Right renal cortex interstitium (tissue), 3 donors: ENCODE measurements at places on chromosomes 16 and 17. TPM values are rescaled to one million over a fixed set of nuclear protein-coding genes. Genes with fewer than 3 reads are reported as not detected.
A peak's percentile ranks its signal among the peaks of the same experiment; 100 is the strongest.

GRCh38 chr16:55521792-55522191 lies 12.9 kb downstream of the LPCAT2 start:
- no peak for DNase-seq

CD79B gene
- 3.5 TPM for polyA plus RNA-seq

DNA sequence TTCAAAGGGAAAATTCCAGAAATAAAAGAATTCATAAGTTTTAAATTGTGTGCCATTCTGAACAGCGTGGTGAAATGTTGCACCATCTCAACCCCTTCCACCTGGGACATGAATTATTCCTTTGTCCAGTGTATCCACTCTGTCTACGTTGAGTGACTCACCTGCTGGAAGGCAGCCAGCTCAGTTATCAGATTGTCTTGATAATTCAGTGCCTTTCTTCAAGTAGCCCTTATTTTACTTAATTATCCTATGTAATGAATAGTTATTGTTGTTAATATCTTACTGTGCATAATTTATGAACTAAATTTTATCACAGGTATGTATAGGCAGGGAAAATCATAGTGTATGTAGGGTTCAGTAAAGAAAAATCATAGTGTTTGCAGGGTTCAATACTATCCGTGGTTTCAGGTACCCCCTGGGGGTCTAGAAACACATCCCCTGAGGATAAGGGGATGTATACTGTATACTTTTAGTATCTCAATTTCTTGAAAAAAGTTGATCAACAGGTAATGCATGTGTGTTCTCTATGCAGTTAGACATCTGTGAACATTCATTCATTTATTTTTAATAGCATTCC lies 7.7 kb upstream of the PCTP start:
- DNase-seq = no peak

ACSM2A gene
- polyA plus RNA-seq = 73.7 TPM

PHOSPHO1 gene
- 1.5 TPM for polyA plus RNA-seq

GRCh38 chr17:75830164-75831031 lies 13.8 kb downstream of the UNC13D start:
- DNase-seq = no peak

DNA sequence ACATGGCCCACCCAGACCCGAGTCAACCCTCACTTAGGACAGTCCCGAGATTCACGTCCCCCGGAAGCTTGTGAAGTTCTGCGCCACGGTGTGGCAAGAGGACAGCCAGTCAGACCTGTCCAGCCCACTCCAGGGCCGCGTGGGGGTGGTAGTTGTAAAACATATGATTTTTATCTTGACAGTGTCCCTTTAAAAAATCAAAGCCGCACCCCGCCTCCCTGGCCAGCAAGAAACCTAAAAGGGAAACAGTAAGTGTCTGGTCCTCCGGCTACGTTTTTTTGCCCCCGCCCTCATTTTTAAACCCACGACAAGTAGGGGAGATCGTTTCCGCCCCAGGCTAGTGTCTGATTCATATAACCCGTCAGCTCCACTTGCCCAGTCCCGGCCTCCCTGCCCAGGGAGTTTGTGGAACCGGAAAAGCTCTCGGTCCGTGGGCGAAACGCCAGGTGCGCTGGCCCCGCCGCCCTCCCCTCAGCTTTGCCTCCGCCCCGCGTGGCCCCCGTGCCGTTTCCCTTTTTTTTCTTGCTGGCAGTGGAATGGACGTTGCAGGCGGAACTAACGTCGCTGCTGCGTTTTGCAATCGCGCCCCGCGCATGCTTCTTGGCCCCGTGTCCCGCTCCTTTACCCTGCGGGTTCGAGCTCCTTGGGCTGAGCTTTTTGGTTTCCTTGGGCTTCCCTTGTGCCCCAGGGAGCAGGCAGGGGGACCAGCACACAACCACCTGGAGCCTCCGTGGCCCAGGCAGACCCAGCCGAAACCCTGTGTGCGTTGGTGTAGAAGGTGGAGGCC lies 13.3 kb upstream of the NUDT16L1 start:
- DNase-seq = no peak

ARL2BP gene
- 76.7 TPM for polyA plus RNA-seq

DNA sequence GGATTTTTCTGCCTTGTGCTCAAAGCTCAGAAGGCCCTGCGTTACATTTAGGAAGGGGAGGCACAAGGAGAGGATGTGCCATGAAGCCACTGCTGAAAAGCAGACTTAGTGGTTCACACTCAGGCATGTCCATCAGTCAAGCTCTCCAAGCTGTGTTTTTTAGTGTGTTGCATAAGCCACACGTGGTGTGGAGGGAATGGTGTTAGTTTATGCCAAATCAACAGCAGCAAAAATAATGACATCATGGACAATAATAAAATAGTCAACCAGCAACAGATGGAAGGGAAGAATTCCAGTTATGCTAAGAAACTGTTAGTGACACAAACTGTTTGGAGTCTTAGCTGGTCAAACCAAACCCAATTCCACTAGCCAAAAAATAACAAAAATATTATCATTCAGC lies 438.3 kb downstream of the NPIPA7 start:
- DNase-seq = no peak

DNA sequence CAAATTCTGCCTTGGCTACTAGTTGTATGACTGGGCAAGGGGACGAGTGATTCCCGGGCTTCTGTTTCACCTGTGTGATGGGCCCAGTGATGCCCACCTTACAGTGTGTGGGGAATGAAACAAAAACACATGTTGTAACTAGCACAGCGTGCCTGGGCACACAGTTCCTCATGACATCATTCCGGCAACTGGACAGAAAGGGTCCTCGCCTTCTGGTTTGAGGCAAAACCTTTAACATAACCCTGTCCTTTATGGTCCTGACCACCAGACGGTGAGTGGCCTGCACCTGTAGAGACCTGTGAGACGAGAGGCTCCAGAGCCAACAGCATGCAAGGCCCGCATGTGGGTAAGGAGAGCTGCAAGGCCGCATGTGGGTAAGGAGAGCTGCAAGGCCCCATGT lies 7.7 kb upstream of the SLC38A8 start:
- DNase-seq = no peak

DNA sequence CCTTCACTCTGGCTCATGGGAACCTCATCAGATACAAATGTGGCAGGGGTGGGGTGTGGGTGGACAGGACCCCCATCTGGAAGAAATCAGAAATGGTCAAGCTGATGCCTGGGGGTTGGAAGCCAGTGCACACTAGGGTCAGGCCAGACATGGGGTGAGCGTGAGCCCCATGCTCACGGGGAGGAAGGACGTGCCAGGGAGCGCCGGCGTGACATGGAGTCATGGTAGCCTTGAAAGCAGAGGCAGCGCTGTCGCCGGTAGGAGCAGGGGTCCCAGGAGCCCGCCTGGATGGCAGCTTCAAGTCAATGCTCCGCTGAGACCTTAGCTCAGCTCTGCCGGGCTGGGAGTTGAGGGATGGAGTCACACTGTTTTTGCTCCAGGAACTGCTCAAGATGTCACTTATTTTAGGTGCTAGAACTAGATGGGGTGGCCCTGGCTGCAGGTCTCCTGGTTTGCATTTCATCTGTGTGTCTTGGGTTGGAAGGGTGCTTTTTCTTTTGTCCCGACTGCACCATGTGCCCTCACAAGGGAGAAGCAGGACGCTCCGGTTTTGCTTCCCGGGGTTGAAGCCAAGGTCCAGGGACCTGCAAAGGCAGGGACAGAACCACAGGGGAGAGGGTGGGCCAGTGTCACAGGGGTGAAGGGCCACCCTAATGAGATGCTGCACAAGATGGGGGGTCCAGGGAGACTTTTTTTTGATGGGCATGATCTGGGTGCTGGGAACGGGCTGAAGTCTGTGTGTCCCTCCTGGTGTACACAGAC lies 51.4 kb downstream of the USP22 start:
- DNase-seq = no peak

GRCh38 chr17:44546671-44547606 lies 10.3 kb upstream of the FZD2 start:
- DNase-seq = no peak

GRCh38 chr17:80743181-80743771 lies 198.6 kb downstream of the RPTOR start:
- DNase-seq = no peak

SLC38A8 gene
- 0.17 TPM for polyA plus RNA-seq

CPHXL2 gene
- polyA plus RNA-seq = not detected

GRCh38 chr16:6957681-6958080 lies 375.0 kb upstream of the RBFOX1 start:
- no peak for DNase-seq

GRCh38 chr17:64263000-64263766 lies at the start of gene TEX2:
Gene TEX2, minus strand, starts transcription at chr17:64263260. Its CDS starts 49,043 bp downstream, at chr17:64214217.
- peak; percentile 77 for DNase-seq

DNA sequence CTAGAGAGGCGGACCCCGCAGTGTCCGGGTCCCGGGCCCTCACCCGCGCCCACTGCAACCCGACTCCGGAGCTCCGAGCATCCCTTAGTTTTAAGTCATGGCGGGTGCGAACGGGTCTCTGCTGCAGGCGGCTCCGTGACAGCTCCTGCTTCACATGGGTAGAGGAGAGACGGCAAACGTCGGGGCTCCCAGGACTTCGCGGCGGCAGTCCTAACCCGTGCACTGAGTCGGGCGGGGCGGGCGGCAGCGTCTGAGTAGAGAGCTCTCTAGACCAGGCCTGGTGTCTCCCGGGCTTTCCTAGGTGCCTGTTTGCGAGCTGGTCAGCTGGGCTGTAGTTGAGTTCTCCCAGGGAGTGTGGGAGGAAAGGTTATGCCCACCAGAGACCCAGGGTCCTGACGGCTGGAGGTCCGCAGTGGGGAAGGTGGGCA lies 345 bp downstream of the TSC2 start:
- no peak for DNase-seq

GRCh38 chr16:8849411-8850011 lies 19.3 kb downstream of the CARHSP1 start:
- DNase-seq = no peak

DNA sequence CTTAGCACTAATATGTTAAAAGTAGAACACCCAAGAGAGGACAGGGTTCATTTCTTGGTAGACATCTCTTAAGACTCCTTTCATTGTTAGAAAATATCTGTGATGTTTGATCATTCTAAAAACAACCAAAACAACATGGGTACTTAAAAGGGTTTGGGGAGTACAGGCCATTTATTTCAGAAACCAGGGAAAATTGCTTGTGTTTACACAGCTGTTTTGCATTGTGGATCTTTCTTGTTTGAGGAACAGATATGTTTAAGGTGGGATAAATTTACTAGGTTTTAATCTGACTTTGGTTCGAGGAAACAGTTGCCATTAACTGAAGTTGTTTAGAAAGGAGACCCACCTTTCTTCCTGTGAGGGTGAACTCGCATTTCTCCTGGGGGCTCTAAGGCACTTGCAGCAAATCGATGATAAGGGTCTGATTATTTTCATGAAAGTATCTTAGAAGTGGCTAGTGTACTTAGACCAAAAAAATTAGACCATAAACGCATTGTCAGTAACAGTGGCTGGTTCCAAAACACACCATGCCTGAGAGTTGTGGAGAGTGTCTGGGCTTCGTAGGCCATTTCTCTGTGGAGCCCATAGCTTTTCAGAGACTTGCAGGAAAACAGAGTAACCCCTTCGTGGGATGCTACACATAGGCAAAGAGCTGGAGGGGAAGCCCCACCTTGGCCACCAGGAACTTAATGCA lies 17.6 kb downstream of the CLUAP1 start:
- DNase-seq = no peak

- DNase-seq = no peak
These were observed 415.3 kb downstream of the KIF2B start for GRCh38 chr17:54237911-54238515.

- no peak for DNase-seq
These were observed 22.4 kb upstream of the HERPUD1 start for GRCh38 chr16:56909527-56909979.

- peak; percentile 18 for DNase-seq
These were observed 85.3 kb upstream of the ATP2A3 start for GRCh38 chr17:4049546-4049945.
